ENCODE measurements at places on chromosomes 12 and 14.

- DNase-seq: no peak
Measured at GRCh38 chr14:64561631-64562030, 11.9 kb downstream of the PPP1R36 start.

GRCh38 chr12:52524241-52524897 lies 4.2 kb upstream of the KRT5 start:
- DNase-seq: no peak

DNA sequence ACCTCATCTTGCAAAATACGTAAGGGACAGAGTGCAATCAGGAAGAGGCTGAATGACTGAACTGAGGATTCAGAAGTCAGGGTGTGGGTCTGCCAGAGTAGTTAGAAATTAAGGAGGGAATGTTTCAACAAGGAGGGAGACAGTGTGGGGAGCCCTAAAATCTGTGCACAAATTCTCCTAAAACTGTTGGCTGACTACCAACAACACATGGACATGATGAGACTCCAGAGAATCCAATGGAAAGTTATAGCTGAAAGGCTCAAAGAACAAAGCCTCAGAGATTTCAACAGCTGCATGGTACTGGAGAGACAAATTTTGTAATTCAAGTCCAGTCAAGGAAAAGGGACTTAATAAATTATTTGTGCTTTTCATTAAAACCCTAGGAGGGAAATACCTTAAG lies 36.1 kb upstream of the NEDD1 start:
- DNase-seq: no peak

DNA sequence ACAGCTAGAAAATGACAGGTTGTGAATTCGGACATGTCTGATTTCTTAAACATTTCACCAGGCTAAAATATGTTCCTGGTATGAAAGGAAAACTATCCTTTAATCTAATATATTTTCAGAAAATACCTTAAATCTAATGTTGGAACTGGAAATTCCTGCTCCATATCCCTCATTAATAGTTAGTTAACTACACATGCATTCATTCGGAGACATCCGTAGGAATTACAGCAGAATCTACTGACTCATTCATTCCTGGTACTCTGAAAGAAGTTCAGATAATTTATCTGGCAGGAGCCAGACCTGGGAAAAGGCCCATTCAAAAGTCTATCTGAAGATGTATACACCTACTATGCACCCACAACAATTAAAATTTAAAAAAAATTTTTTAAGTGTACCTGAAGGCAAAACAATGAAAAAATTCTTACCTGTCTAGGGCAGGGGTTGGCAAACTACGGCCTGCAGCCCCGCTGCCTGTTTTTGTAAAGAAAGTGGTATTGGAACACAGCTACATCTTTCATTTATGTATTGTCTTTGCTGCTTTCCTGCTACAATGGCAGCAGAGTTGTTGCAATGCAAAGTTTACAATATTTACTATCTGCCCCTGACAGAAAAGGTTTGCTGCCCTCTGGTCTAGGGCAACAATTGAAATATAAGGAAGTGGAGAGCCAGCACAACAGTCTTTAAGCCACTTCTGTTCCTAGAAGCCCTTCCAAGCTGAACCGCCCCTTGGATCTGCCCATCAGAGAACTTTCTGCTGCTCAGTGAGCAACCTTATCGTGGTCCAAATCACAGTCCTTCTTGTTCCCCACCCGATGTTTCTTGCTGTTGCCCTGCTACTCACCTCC lies 17.9 kb upstream of the NFYB start:
- DNase-seq: no peak

- peak; percentile 75 for DNase-seq
Measured at GRCh38 chr12:6927379-6928021, at the start of gene ATN1. ATN1 (plus strand) TSS chr12:6927959; CDS start chr12:6934002, 6,043 bp downstream.

- peak; percentile 83 for DNase-seq
Measured at GRCh38 chr12:117190210-117190781, at the start of gene FBXO21. FBXO21 (minus strand) TSS chr12:117190470; CDS start chr12:117190456, 14 bp downstream.

GRCh38 chr12:100919116-100919515 lies 124.5 kb downstream of the ANO4 start:
- no peak for DNase-seq

GRCh38 chr14:99925471-99925870 lies 132.3 kb downstream of the EML1 start:
- DNase-seq: no peak

GRCh38 chr12:88241862-88242570 lies 99.9 kb downstream of the TMTC3 start:
- DNase-seq: peak; percentile 6

DNA sequence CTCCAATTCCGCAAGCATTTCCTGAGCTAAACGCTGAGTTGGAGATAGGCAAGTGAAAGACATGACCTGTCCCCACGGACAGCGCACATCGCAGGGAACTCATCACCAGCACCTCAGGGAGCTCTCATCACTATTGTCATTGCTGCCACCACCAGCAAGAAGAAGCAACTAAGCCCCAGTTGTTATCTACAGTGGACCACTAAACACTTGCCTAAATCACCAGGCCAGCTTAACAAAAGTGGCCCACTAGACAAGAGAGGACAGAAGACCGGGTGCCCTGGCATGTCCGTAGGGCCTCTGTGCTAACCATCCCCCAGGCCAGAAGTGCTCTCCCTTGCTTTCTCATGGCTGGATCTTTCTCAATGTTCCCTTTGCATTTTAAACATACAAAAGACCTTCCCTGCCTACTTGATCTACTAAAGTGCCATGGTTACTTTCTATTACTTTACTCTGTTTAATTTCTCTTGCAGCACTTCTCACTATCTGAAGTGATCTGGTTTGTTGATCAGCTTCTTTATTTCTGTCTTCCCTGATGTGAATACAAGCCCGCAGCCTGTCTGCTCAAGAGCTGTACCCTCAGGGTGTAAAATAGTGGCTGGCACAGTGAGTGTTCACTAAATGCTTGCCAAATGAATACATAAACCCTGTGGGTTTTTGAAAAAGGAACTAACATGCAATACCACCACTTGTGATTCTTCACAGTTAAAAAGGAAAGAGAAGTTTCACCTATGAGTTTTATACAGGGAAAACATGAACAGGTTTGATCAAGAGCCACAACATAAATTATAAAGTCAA lies 60.9 kb upstream of the RFLNA start:
- DNase-seq: no peak

DNA sequence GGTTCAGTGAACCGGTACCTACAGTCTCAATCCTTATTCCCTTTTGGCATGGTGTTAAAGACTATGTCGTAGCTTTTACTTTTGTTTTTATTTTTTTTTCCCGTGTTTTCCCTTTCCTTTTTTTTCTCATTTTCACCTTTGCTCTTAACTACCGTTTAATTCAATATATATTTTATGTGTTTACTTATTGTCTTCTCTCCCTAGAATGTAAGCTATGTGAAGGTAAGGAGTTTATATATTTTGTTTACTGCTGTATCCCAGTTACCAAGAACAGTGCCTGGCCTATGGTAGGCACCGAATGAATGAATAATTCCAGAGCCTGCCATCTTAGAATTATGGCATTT lies 261 bp upstream of the MLH3 start:
- DNase-seq: no peak

DNA sequence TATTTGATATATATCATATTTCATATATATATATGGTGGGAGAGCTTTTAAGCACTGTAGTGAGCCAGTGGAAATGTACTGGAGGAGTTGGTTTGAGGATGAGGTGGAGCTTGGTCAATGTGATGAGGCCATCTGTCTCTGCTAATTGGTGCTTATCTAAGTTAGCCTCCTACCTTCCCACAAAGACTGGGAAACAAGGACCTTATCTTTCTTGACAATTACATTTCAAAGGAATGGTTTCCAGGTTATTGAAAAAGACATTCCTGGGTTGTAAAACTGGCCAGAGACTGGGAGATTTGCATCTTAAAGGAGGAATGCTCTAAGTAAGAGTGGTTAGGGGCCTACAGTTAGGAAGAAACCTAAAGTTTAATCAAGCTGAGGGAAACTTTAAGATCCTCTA lies 212.8 kb upstream of the SYT1 start:
- DNase-seq: no peak

DNA sequence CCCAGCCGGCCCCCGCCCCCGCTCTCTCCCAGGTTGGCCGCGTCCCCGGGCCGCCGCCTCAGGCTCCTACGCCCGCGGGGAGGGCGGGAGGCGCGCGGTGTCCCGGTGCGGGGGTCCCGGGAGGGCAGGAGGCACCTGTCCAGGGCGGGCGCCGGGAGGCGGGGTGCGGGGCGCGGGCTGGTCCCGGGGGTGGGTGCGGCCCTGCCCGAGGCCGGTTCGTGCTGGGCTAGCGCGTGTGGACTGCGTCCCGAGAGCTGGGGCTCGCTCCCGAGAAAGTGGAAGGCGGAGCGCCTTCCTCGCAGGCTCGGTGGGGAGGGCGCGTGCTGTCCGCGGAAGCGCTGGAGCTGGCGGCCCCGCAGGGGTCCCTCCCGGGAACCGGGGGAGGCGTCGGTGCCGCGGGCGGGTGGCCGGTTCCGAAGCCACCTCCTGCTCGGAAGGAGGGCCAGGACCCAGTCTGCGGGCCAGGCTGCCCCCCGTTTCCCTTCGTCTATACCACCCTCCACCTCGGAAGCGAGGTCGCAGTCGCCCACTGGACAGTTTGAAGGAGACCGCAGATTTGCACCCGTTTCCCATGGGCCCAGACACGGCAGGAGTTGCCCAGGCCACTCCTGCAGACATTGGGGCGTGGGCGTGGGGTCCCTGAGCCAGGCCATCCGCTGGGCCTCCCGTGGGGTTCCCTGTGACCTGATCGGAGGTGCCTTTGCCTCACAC lies 636 bp downstream of the ZFYVE21 start:
- DNase-seq: no peak

DNA sequence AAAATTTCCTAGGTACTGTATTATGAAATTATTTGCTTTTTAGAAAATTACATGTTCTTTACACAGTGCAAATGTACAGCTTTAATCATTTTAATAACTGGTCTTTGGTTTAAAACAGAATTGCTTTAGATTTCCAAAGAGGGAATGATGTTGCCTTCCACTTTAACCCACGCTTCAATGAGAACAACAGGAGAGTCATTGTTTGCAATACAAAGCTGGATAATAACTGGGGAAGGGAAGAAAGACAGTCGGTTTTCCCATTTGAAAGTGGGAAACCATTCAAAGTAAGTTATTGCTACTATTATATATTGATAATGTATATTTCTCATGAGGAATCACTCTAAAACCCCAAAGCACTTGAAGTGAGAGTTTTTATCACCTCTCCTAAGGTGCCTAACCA lies 13.4 kb downstream of the LGALS3 start:
- DNase-seq: no peak

DNA sequence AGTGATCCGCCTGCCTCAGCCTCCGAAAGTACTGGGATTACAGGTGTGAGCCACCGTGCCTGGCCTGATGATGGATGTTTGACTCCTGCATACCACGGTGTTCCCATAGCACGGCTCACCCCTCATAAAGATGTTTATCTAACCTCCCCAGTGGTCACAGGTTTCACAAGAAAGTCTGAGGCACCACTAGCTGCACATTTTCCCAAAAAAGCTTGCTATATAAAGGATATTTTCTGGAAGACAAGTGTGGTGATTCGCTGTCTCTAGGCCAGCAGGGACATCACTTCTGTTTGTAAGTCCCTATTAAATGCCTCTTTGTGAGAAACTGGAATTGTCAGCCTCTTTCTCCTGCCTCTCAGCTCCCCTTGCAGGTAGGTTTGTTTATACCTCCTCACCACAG lies 18.3 kb downstream of the PLEK2 start:
- DNase-seq: no peak

DNA sequence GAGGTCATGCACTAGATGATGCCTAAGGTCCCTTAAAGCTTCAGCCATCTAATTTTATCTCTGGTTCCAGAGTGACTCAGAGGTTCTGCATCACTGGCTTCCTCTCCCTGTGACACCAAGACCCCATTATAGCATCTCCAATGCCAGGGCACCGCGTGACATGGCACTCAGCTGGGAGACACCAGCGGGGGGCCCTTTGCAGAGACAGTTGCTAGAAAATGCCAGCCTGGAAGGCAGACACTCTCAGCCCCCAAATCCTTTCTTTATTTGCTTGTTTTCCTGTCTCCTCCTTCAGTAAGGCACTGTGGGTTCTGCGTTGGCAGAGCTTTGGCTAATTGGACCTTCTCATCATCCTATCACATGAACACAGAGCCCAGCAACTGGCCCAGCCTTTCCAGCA lies 123.5 kb upstream of the VRK1 start:
- DNase-seq: no peak

DNA sequence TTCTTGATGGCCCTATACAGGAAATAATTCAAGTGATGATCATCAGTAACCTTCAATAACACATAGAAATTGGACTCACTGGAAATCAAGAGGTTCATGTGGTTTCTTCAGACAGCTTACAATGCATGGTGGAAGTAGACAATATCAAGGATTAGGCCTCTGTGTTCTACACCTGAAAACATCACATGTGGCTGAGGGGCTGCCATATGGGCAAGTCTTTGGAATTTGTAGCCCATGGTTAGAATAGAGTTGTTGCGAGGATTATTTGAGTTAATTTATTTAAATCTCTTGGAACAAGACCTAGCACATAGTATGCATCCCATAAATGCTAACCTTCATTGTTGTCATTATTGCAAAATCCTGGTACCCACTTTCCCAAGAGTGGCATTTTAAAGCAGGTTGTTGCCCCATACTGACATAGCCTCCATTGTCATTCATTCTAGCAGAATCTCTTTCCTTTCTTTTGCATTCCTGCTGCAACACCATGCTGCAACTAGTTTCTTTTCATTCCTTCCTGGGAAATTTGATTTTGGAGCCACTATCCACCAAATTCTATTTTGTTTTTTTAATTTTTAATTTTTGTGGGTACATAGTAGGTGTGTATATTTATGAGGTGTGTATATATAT lies 352.7 kb upstream of the NAV3 start:
- DNase-seq: no peak

- DNase-seq: no peak
Measured at GRCh38 chr12:25616286-25616685, 63.2 kb upstream of the LMNTD1 start.

DNA sequence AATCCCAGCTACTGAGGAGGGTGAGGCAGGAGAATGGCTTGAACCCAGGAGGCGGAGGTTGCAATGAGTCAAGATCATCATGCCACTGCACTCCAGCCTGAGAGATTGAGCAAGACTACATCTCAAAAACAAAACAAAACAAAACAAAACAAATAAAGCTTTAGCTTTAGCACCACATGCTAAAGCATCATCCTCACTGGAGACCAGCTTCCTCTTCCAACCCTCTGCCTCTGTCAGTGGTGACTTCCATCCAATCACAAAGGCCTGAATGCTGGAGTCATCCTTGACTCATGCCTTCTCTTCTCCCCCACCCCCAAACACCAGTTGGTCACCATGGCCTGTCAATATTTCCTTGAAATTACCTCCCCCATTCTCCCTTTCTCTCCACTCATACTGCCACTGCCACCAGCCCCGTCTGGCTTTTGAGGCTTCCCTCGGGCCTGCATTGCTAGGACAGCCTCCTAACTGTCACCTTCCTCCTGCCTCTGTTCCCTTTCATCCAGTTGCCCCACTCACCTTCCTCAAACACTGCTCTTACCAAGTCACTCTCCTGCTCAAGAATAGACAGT lies 1.4 kb downstream of the ZNF385A start:
- DNase-seq: peak; percentile 42
